Activated CD4-positive, alpha-beta T cell treated with anti-CD3 and anti-CD28 coated beads, Interleukin-2, amount 50 U/mL, for 1 hour (primary cell): ENCODE measurements at places on chromosomes 7 and 10.

DNA sequence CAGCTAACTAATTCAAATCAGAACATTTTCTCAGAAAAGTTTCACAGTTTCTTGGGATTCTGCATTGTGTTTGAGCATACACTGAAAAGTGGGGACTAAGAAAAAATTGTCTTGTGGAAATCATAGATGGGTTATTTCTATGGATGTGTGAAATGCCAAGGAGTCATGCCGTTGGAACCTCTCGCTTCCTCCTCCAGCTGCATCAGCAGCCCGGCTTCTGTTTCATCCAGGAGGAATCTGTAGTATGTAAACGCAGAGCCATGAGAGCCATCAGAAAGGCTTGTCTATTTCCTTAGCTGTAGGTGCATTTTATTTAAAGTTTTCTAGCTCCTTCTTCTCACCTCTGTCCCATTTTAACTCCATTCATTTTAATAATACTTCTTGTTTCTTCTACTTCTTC, 1144.1 kb downstream of the GATA3 start:
- no peak for DNase-seq

GRCh38 chr10:4503076-4503475, 322.9 kb upstream of the AKR1E2 start:
- DNase-seq, result no peak

GRCh38 chr10:101752241-101752640, 23.7 kb downstream of the FGF8 start:
- no peak for DNase-seq

DNA sequence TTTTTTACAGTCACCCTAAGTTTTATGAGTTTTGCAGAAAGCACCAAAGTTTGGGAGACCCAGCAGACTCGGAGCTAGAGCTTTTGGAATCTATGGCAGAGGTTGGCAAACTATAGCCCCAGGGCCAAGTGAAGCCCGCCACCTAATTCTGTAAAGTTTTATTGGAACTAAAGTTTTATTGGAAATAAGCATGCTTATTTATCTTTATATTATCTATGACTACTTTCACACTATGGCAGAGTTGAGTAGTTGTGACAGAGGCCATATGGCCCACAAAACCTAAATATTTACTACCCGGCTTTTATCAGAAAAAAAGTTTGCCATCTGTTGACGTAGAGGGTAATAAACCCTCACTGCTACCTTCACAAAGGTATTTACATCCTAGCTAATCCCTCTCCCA, 267.6 kb downstream of the GPAM start:
- no peak for DNase-seq

GRCh38 chr7:81053623-81054022, 134.8 kb upstream of the SEMA3C start:
- no peak for DNase-seq

DNA sequence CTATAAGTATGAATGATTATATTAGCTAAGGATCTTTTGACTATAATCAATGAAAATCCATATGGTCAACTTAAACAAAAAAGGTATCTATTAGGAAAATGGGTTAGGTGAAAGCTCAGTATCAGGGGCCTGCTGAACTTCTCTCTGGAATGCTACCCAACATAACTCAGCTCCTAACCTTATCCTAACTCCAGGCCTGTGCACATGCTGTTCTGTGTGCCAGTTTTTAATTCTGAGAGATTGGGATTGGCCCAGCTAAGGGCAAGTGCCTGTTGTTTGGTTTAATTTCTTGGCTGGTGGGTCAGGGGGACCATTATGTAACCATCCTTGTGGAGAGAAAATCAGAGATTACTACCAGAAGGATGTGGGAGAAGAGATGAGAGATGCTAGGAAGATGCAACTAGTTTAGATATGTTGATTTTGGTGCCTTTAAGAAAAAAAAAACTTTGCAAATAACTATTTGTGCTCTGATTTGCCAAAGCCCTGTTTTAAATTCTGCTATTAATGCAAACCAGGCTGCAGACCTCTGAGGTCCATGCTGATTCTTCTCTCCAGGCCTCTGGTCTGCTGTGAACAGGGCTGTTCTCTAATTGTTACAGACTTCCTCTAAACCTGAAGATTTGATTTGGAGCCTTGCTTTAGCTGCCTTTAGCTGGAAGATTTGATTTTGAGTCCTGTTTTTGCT, 23.9 kb upstream of the HDAC9 start:
- no peak for DNase-seq

DNA sequence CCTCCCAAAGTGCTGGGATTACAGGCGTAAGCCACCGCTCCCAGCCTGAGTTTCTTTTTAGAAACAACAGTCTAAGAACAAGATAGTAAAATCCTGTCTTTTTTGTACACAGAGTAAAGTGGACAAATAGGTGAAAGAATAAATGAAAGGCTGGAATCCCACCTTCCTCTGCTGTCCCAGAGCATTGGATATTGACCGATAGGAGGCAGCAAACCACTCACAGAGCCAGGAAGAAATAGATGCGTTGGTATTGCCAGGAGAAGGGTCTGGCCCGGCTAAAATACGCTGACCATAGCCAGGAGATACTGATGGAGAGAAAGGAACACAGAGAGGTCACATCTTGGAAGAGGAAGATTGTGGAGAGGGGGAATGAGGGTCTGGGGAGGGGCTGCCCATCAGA, 11.4 kb upstream of the ZNF12 start:
- no peak for DNase-seq

DNA sequence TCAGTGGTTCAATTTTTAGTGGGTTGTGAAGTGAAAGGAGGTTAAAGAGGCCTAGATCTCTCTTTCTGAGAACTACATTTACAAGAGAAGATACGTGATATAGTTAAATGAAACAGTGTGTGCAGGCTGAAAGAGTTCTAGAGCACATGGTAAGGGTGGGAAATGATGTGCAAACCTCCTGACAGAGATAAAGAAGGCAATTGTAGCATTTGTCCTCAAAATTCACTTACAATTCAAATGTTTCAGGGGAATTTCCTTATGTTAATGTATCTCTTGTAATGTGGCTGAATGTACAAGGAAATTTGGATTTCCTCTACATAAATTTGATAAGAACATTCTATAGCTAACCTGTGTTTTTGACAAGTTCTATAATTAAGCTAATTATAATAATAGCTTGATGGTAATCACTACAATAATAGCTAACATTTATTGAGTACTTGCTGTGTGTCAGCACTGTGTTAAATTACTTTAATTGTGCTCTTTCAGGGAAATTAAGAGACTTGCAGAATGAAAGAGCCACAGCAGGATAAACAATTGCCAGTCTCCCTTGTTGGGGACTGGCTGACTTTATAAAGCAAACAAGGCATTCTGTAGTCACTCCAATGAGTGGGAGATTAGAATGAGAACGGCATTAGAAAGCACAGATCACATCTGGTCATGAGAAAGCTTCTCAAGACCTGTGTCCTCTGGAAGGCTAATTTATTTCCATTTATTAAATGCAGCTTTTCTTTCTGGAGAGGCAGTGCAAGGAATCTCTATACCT, 139.7 kb upstream of the TMEM72 start:
- DNase-seq, result no peak

DNA sequence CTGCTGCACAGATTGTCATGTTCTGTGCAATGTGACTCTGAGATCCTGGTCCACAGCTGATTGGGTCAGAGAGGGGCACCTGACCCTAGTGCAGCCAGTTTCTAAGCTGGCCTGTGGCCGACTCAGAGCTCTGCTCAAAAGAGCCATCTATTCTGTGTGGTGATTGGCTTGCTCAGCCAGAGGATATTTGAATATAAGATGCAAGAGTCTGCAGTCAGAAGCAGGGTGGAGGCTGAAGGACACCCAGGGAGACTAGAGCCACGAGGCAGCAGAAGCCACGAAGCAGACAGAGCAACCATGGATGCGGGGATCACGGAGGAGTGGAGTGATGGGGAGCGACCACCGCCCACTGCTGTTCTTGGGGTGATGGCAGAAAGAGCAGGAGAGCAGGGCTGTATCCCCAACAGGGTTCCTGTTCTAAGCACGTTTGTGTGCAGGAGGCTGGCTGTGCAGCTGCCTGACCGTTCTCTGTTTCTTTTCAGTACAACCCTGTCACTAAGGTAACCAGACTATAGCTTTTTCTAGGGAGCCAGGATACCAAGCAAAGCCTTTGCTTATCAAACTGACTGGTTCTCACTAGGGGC, 19.5 kb upstream of the RHEB start:
- no peak for DNase-seq
